Activated T-cell treated with anti-CD3 and anti-CD28 coated beads, Interleukin-2, amount 50 U/mL, for 72 hours (primary cell): ENCODE measurements at places on chromosomes 16 and 17. TPM values are rescaled to one million over a fixed set of nuclear protein-coding genes. Genes with fewer than 3 reads are reported as not detected.

The PRAC1 gene
- total RNA-seq = not detected

DNA sequence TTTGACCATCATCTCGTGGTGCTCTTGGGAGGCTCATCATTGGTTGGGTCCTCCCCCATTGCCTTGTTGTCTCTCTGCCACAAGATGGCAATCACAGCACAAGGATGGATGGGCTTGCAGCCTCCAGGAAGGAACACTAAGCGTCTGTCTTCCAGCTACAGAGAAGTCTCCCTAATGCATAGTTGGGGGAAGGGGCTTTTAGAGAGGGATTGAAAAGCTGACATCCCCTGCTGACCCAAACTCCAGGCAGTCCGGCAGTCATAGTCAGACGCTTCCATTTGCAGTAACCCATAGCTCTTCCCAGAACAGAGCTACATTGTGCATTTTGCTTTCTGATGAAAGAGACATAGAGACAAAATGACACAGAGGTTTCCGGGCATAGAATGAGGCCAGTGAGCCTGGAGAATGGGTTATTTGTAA, 111.4 kb downstream of the UTP18 start:
- peak; percentile 54 for DNase-seq

DNA sequence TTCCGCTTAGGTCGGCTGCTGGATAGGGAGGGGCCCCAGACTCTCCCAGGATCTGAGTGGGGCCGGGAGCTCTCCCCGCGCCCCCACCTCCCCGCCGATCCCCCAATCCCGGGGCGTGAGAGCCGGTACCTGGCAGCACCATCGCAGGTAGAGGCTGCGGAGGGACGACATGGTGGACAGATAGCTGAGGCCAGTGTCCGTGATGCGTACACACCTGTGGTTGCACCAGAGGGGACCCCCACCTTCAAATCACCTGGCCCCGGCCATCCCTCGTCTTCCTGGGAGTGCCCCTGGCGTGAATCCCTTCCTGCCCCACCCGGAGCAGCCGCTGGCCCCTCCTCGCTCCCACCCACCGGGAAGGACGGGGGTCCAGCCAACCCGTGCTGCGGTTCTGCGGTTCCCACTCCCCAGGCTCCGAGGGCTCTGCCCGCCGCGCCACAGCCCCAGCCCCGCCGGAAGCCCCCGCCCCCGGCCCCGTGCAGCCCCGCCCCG, 4.7 kb upstream of the WDR24 start:
- DNase-seq = no peak

GRCh38 chr16:31202414-31203375, at the start of gene PYCARD:
TSS of gene PYCARD (minus strand) at chr16:31202760. CDS start at chr16:31202690, 70 bp downstream.
- peak; percentile 52 for DNase-seq

- DNase-seq = no peak
Observed at GRCh38 chr17:1008008-1008761, 11.3 kb downstream of the TIMM22 start.

- no peak for DNase-seq
Observed at GRCh38 chr17:61399131-61400065, at the start of gene TBX2. TSS of gene TBX2 (plus strand) at chr17:61399843. CDS start at chr17:61400177, 334 bp downstream.
